AG10803 (cell line): ENCODE measurements at places on chromosomes 4 and X.
A peak's percentile ranks its signal among the peaks of the same experiment; 100 is the strongest.

DNA sequence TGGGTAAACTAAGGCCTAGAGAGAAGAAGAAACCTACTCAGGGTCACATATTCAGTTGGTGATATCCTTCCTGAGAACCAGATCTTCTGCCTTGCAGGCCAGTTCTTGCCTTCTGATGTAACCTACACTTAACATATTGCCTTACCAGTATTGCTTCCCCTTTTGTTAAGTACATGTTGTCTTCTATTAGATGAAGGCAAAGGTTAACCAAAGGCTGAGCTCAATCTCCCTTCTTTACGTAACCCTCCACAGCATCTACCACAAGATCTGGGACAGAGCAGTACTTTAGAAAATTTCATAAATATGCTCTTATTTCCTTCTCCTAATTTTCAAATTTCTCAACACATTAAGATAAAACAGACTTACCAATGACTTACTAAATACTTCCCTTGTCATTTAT is 474.4 kb downstream of the SH2D1A start:
- DNase-seq, result no peak

DNA sequence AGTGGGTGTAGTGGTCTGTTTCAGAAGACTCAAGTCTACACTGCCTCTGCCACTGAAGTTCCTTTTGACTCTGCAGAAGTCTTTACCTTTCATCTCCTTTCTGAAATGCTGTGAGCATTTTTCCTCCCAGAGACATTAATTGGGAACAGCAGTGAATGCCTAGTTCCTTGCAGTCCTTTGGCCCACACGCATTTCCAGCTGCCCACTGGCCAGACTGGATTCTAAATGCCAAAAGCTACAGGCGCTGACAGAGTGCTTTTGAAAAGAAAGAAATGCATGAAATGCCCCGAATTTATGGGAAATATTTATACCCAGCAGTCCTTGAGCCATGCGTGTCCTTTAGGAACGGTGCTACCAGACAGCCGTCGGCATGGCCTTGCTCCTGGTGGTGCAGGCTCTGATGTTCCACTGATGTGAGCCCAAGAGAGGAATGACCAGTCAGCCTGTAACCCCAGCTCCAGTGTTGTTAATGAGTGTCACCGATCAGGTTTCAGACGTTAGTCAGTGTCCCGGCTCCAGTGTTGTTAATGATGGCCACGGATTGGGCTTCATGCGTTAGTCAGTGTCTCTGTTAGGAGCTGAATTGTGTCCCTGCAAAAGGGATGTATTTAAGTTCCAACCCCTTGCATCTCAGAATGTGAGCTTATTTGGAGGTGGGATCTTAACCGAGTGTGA is 132.6 kb downstream of the TBL1X start:
- DNase-seq, result peak; percentile 63

- DNase-seq, result no peak
Observed at GRCh38 chr4:84215217-84215616, 283.9 kb downstream of the NKX6-1 start.

DNA sequence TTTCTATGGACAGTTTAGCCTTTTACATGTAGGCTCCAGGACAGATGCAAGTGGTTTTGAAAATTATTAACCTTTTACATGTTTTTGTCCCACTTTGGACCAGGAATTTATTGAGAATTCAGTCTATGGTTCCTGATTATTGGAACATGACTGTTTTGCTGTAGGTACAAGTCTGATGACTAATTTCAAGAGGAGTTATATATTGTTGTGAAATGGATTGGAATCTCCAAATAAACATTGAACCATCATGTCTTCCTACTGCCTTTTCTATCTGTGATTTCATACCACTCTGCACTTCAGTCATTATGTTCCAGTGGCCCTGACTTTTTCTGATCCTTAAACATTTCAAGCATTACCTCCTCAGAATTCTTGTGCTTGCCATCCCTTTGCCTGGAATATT is 35.9 kb downstream of the TBC1D19 start:
- peak; percentile 39 for DNase-seq

DNA sequence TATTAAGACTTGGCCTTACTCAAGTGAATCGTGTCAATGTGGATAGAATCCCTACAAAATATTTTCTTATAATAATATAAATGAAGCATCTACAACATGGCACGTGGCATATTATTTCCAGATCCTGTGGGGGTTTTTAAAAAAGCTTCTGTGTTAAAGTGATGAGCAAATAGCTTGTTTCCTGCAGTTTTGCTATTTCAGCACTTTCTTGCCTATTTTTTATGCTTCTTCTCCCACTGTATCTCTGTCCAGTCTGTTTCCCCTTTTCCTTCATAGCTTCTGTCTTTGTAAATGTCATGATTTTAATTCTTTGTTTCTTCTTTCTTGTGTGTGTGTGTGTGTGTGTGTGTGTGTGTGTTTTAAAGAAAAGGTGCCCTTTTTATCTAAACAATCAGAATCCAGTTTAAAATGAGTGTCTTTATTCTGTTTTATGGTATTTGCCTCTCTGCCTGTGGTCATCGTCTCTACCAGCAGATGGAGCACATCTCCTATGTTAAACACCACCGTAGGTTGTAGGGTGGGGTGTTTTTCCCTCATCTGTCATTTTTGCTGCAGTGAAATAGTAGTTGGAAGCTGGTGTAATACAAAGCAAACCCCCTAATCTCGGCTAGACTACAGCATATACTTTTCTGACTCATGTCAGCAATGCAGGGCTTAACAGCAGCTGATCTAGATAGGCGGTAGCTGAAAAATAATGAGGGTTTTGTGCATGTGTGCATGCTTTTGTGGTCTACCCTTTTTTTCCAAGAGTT is 33.1 kb downstream of the FTHL17 start:
- DNase-seq, result peak; percentile 13

DNA sequence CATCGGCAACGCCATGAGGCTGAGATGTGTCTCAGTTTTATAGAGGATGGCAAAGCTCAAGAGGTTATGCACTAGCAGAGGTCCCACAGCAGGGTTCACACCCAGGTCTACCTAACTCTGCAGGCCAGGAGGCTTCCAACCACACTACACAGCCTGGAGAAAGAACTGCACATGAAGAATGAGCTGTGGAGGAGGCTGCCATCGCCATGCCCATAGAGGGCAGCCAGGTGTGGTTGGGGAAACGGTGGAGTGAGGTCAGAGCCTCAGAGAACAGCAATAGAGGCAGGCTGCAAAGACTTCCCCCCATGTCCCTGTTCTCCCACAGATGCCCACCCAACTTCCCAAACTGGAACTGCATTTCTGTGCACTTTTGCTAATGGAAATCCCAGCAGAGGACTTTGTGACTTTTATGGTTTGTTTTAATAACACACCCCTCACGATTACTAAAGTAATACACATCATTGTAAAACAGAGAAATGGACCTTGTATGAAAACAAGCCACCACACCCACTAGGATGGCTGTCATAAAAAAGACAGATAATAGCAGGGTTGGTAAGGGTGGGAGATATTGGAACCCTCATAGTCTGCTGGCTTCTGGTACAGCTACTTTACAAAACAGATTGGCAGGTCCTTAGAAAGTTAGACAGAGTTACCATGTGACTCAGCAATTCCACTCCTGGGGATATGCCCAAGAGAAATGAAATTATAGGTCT is 58.9 kb upstream of the PROM1 start:
- DNase-seq, result no peak

DNA sequence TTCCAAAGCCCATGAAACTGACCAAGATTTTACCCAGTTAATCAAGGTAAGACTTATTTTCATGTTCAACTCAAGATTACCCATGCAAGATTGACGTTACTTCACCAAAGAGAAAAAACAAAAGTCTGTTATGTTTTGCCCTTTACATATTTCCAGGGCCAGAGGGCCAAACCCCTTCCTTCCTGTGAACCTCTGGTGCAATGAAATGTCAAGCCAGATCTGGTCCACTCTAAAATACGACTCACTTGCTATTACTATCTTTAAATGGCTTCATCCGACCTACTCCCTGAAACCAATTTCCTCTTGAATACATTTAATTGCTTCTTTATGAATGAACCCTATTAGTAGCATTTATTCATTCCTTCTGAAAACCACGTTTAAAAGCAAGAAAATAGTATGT is 33.0 kb downstream of the TSPAN5 start:
- DNase-seq, result no peak

- peak; percentile 39 for DNase-seq
Observed at GRCh38 chrX:15769300-15769954, 20.9 kb upstream of the ZRSR2 start.

DNA sequence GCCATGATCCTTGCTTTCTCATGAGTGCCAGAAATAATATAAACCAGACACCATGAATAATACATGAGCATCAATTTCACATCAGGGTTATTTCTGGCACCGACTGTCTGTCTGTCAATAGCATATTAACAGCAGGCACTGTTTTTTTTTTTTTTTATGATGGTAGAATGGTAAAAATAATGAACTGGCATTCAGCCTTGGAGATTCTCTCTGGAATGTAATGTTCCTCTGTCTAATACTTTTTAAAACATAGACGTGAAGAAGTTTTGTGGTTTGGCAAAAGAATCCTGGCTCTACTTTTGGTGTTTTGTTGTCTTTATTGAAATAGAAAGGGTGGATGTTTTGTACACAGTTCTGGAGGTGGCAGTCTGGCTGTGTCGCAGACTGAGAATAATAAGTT is 874.6 kb upstream of the PRKX start:
- no peak for DNase-seq

DNA sequence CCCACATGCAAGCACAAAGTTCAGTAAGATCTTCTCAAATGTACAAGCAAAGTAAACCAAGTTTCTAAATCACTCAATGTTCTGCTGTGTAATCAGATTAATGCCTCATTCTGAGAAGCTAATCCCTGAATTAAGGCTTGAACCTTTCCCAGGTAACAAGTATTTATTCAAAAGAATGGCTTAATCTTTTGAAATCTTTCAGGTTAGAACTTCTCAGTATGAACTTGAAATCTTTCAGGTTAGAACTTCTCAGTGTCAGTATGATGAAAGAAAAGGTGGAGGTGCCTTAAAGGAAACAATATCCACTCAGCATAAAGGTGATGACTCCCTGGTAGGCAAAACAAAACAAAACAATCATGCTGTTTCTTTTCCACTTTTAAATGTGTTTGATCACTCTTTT is 29.0 kb downstream of the TMPRSS11B start:
- DNase-seq, result no peak

DNA sequence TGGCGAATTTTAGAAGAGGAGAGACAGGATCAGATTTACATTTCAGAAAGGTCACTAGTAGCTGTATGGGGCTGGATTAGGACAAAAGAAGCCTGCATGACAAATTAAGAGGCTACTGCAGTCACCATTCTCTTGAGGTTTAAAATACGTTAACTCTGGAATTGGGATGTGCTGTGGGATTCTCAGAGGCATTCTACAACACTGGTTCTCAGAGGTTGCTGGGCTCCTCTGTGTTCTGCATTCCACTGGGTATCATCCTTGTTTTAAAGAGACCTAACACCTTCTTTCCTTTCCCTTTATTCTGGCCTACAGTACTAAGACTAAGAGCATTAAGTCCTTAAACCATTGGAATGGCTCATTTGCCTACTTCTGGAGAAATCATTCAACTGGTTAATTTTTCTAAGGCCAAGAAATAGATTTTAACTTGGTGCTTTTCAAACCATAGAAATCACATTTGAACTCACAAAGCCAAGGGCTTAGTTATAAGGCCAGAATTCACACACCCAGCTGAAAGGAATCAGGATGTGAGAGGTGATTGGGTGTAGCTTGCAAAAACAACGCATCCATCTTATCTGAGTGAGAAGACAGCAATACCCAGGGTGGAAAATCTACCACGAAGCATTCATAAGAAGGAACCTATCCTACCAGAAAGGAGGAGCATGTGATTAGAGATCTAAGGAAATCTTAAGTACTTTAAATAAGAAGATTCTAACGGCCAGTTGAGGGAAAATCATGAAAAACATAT is 116.6 kb downstream of the SHISA3 start:
- DNase-seq, result no peak

DNA sequence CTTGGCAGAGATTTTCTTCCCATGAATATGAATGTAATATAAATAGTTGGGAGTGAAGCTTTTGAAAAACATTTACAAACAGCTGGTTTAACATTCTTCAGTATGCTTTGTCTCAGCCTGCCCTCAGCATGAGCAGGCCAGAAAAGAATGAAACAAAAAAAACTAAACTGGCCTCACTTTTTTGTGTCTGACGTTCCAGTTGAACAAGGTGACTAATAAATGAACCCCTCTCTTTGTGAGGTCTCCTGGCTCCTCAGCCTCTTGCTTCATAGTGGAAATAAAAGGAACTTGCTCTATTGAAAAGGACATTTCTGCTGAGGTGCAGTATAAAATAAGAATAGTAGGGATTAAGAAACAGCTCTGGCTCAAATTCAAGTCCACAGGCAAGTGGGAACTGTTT is 9.4 kb downstream of the CHST7 start:
- peak; percentile 95 for DNase-seq

DNA sequence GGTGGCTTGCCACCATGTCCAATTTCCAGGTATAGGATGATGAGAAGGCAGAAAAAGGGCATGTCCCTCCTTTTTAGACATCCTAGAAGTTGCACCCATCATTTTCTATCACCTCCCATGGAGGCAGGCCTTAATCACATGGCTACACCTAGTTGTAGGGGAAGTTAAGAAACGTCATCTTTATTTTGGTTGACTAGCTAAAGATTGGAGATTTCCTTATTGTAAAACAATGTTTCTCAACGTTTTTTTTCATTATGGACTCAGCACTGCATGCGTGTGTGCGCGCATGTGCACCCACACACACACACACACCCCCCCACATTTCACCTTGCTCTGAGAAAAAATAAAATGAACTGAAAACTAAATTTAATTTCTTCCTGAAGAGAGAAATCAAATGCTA is 2.0 kb upstream of the CXCL9 start:
- no peak for DNase-seq

- DNase-seq, result no peak
Observed at GRCh38 chrX:41240509-41240908, 93.5 kb upstream of the DDX3X start.

DNA sequence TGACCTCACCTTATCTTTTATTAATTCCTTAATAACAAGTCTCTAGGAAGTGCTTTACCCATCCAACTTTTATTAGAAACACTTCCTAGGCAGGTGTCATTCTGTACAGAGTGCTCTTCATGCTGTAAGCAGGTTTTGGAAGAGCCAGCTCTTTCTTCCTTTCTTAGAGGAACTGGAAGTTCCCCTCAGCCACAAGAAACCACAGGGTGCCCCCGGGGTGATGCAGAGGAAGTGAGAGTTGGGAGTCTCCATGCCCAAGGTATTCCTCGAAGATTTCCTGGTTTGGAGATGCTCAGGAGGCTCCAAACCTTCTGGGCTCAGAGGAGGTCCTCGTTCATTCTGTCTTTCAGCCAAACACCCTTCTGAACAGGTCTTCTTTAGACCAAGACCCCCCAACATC is 83.8 kb downstream of the EGF start:
- DNase-seq, result no peak

DNA sequence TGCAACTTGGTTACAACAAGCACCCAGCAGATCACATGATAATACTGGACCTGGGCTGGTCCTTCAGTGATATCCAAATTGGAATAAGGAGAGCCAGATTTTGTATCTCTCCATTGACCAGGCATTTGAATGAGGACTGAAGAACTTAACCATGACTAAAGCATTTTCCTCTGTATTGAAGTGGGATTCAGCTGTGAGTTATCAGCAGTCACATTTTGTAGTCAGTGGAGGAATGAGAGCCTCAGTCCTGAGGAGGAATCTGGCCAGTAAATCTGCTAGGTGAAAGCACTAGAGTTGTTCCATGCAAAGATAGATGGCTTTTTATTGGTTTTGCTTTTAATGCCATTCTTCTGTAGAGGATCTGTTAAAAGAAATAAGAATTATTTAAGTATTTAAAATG is 1506.0 kb downstream of the PCDH7 start:
- no peak for DNase-seq

- DNase-seq, result no peak
Observed at GRCh38 chr4:59597536-59598329, 1602.4 kb upstream of the ADGRL3 start.

GRCh38 chr4:17189401-17189720 is 290.9 kb upstream of the LDB2 start:
- DNase-seq, result peak; percentile 82
